NCI-H1436 treated with DMSO at 0.1 percent for 48 hours (cell line): ENCODE measurements at places on chromosomes 16 and 17.
A peak's percentile ranks its signal among the peaks of the same experiment; 100 is the strongest.

- DNase-seq: no peak
Observed at GRCh38 chr17:50177983-50178834, 12.4 kb downstream of the SGCA start.

DNA sequence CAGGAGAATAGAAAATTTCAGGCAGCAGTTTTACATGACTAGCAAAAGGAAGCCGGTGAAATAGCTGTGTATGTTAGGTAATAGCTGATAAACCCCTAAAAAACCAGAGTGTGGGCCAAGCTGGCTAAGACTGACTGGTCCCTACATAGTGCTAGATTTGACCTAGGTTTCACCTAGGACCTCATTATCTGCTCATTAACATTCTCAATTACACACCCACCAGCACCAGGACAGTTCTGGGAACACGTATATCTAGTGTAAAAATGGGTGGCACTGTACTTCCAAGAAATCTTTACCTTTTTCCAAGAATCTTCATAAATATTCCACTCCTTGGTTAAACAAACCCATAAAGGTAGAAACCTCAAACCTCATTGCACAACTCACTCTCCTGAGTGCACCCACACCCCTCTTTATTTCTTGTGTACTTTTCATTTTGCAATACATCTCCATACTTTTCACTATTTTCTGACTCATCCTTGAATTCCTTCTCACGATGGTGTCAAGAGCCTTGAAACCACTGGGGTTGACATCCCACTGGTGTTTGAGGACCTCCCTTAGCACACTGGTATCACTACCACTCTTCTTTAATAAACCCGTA, 262.7 kb upstream of the KCNJ16 start:
- DNase-seq: no peak

DNA sequence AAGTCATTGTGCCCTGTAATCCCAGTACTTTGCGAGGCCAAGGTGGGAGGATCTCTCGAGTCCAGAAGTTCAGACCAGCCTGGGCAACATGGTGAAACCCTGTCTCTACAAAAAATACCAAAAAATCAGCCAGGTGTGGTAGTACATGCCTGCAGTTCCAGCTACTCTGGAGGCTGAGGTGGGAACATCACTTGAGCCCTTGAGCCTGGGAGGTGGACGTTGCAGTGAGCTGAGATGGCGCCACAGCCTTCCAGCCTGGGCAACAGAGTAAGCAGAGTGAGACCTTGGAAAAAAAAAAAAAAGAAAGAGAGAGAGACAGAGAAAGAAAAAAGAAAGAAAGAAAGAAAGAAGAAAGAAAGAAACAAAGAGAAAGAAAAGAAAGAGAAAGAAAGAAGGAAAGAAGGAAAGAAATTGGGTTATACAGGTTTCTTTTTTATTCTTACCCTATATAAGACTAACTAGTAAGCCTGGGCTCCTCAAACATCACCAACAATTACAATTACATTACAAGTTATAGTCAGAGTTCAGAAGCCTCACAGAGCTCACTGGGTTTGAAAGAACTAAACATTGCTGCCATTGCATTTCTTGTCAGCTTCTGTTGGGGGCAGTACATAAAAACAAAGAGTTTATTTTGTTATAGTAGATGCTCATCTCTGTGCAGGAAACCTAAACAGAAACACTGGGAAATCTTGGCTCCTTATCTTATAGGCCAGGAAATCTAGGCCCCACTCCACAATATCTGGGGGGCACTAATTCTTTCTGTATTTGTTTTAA, 6.7 kb upstream of the ABCA9 start:
- no peak for DNase-seq

GRCh38 chr17:45316434-45317110, at the start of gene MAP3K14:
Gene MAP3K14, minus strand, starts transcription at chr17:45317020. Its CDS starts 26,275 bp downstream, at chr17:45290745.
- DNase-seq: no peak

GRCh38 chr17:75876938-75877751, 1.2 kb downstream of the TRIM47 start:
- no peak for DNase-seq

- no peak for DNase-seq
Observed at GRCh38 chr16:87286839-87287626, 30.2 kb downstream of the C16orf95 start.

GRCh38 chr16:3282103-3282729, 1.1 kb upstream of the ZNF263 start:
- peak; percentile 36 for DNase-seq

GRCh38 chr17:50758524-50758923, 8.8 kb downstream of the ANKRD40CL start:
- no peak for DNase-seq

DNA sequence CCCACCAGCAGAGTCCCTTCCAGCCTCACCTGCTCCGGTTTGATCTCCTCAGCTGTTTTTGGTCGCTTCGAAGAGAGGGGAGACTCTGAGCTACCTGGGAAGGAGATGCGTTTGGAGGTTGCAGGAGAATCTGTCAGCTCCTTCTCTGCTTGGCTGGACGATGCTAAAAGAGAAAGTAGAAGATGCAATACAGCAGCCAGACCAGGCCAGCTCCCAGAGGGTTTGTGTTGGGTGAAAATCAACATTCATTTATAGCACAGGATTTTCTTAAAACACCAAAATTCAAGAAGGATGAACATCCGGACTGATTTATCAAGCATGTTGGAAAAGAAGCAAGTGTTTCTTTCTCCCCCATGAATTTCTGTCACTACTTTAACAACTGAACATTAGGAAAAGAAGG, 236.1 kb downstream of the ZFHX3 start:
- DNase-seq: no peak

- DNase-seq: no peak
Observed at GRCh38 chr17:46774108-46774737, 44.3 kb downstream of the WNT3 start.

GRCh38 chr16:50692999-50693781, at the start of gene NOD2:
Gene NOD2, plus strand, starts transcription at chr16:50693606. Its CDS starts 5,890 bp downstream, at chr16:50699496.
- no peak for DNase-seq

GRCh38 chr16:20774703-20775362, 11.0 kb downstream of the ACSM3 start:
- no peak for DNase-seq

GRCh38 chr17:79341222-79341780, 266.7 kb downstream of the ENGASE start:
- DNase-seq: no peak

DNA sequence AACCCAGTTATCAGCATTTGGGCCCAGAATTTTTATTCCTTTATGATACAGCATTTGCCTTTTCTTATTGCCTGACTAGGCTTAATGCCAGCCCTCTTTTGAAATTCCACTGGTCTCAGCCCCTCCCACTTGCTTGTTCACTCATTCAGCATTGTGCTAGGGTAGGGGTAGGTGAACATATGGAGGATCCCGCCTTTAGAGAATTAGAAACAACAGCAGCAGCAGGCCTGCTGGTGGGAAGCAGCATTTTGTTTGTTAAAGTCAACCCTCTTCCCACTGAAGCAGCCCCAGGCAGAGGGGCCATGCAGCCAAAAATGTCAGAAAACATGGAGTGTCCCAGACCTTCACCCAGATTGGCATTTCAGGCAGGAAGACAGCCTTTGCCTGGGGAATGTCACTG, 1355.2 kb downstream of the CDH8 start:
- DNase-seq: no peak

- DNase-seq: no peak
Observed at GRCh38 chr17:22454070-22454999, 762.0 kb downstream of the KCNJ18 start.

- DNase-seq: no peak
Observed at GRCh38 chr17:16935241-16935663, 36.7 kb downstream of the TNFRSF13B start.

- no peak for DNase-seq
Observed at GRCh38 chr16:9903-10665, 43.3 kb downstream of the POLR3K start.

- DNase-seq: no peak
Observed at GRCh38 chr17:43068570-43069367, 43.7 kb downstream of the RND2 start.

DNA sequence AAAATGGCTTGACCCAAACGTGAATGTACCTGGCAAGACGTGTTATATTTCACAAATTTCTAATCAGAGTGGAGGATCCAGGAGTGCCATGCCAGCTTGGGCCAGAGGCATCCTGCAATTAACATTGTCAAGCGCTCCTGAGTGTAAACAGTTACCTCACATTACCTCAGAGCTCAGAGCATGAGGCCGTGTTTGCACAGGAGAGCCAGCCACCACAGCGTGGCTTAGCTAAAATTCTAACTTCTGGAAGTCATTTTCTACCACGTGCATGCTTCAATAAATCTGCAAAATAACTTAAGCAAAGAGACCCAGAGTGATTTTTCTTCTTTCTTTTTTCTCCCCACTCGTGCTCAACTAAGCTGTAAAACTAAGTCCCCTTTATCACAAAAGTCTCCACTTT, 769.0 kb downstream of the KCNJ2 start:
- no peak for DNase-seq

GRCh38 chr17:76492989-76493501, 8.2 kb downstream of the RHBDF2 start:
- DNase-seq: no peak

GRCh38 chr16:17921357-17921978, 415.1 kb downstream of the NPIPA8 start:
- no peak for DNase-seq

DNA sequence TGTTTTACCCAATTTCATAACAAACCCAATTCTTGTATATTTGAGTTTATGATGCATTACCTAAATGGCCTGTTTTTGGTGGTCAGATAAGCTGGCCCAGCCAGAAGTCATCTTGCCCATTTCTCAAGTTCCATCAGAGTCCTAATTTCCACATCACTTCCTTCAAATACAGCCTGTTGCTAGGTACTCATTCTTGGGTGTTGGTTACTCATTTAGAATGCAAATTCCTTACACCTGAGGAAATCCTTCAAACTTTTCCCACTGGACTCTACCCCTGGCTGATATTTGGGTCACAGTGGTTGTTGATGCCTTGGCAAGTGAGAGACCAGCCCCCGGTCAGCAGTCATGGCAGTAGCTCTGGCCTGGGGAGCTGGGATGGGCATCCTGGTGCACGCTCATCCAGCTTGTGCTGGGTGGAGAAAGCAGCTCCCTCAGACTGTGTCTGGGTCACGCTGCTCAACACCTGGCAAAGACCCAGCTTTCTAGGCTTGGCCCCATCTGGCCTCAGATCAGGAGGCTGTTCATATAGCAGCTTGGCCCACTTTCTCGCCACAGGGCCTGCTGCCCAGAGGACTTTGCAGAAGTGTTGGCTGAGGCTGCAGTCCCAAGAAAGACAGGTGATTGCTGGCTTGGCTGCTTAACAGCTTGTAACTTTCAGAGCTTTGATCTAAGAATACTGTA, 25.8 kb downstream of the WSB1 start:
- DNase-seq: no peak

GRCh38 chr16:68355447-68356248, 44.8 kb downstream of the PRMT7 start:
- no peak for DNase-seq

DNA sequence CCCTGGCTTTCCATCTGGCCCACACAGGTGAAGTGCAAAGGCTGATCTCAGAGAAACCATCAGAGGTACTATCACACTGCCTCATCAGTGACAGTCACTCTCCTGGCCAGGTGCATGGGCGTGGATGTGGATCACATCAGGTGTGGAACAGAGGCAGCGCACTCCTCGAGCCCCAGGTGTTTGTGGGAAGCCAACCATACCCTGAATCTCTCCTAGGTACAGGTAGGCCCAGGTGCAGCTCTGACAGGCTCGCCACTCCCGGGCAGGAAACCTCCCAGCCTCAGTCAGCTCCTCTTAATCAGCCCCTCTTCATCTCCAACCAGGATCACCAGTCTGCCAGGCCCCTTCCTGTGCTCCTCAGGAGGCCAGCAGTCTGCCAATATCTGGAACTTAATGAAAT, 31.7 kb downstream of the TLE7 start:
- DNase-seq: no peak

DNA sequence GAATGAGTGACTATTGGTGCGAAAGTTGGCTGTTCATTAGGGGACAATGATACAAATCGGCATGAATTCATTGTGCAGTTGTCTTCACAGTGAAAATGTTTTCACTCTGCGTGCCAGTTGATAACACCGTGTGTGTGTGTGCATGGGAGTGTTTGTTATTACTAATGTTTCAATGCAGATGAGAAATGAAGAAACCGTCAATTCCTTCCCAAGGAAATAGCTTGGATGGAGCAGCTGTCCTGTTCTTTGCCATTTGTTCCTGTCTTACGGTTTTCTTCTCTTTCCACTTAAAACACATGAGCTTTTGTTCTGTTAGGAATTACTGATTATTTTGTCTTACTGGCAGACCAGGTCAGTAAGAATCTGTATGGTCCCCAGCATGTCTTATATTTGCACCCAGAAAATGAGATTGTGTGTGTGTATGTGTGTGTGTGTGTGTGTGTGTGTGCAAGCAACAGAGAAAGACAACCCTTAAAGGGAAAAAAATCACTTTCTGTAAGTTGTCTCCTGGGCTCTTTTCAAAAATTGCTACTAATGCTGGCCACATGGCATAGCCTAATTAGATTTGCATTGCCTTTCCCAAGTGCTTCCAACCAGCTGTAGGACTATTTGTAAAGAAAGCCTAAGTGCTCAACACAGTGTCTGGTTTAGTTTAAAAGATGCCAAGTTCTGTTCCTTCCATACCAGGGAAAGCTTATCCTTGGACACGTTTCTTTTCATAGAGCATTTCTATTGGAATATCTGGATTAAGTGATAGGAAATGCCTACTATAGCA, 23.8 kb downstream of the SHISA9 start:
- DNase-seq: no peak

DNA sequence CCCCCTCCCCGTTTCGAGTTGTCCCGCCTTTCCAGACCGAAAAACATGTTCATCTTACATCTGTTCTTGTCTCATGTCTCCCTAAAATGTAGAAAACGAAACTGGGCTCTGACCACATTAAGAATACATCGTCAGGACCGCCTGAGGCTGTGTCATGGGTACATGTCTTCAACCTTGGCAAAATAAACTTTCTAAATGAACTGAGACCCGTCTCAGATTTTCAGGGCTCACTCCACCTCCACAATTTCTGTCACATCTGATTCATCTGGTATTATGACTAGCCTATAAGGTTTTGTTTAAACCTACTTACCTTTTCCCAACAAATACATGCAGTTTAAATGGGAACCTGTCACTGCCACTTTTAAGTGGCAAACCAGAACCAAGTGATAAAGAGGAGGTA, 621 bp downstream of the SDR42E1 start:
- no peak for DNase-seq

GRCh38 chr17:36149296-36149820, 27.1 kb downstream of the TBC1D3B start:
- DNase-seq: no peak

DNA sequence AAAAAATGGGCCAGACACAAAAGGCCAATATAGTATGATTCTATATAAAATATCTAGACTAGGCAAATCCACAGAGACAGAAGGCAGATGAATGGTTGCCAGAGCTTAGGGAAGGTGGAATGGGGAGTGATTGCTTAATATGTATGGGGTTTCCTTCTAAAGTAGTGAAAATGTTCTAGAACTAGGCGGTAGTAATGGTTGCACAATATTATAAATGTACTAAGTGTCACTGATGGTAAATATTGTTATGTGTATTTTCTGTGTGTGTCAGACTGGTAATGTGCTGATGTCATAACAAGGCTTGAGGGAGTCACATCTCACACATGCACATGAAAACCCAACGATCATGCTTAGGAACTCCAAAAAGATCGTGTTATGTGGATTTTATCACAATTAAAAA, 106.9 kb upstream of the SIAH1 start:
- DNase-seq: no peak
